Left renal cortex interstitium (tissue), 4 donors: ENCODE measurements at places on chromosomes 6 and 20.

- DNase-seq: no peak
These were observed 188.5 kb downstream of the TAF4 start for GRCh38 chr20:61876952-61877728.

DNA sequence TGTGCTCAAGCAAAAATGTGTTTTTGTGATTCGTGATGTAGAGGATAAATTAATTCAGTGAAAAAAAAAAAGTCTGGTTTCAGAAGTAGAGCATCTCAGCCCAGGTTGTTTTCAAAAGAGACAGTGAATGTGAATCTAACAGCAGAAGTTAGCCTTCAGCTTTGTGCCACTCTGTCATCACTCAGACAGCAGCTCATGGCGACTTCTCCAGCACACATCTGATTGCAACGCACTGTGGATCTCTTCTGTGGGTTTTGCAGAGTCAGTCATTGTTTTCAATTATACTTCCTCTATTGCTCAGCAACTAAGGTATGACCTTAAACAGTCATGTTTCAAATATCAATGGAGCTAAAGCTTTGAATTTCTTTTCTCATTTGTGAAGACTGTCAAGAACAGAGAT is 335.5 kb upstream of the POU3F2 start:
- DNase-seq: no peak

DNA sequence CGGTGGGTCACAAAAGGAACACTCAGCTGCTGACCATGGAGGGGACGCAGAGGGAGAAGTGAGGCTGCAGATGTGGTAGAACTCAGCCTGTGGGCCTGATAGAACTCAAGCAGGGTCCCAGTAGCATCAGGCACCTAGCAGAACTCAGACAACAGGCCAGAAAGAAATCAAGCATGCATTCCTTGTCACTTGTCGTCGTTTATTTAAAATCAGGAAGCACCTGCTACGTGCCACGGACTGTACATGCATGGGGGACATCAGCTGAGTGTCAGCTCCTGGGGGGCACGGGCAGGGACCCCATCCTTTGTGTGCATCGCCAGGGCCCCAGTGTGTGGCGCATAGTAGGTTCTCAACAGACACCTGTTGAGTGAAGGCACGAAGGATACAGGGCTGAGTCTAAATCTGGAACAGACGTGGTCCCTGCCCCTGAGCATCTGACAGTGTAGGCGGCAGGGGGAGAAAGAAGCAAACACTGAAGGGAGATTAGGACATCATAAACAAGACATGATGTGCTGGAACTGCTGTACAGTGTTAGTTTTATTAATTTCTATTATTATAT is 32.5 kb downstream of the UQCC2 start:
- no peak for DNase-seq

GRCh38 chr6:166644681-166645080 is 17.6 kb upstream of the RPS6KA2 start:
- no peak for DNase-seq

DNA sequence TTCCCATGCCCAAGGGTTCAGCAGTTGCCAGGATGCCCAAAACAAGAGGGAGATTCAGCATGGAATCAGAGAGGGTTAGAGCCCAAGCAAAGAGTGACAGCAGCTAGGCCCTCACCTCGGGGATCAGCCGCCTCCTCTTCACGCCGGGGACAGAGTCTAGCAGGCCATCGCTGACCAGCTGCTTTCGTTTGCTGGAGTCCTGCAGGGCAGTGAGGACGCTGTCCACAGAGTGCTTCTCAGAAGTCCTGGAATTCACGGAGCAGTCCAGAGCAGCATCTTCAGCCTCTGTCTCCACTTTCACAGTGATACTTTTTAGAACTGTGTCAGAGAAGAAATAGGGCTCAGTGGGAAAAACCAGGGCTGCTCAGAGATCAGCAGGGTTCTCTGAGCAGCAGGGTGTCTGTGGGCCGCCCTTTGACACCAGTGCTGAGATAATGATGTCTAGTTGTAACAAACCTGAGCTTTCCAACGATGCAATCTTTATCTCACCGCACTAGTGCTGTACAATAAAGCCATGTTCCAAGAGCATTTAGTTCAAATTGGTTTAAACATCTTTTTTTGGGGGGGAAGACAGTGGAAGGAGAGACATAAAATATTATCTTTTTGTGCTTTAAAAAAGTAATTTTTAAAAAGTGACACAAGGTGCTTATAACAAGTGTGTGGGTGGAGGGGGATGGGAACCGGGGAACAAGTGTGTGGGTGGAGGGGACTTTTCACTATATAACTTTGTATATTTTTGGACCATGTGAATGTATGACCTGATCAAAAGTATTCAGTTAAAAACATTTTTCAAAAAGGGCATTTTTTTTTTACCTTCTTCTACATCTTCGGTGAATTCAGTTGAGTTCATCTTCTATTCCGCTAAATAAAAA is 16.6 kb downstream of the BEND3 start:
- DNase-seq: no peak

GRCh38 chr6:72552938-72553337 is 68.9 kb upstream of the KCNQ5 start:
- DNase-seq: no peak

DNA sequence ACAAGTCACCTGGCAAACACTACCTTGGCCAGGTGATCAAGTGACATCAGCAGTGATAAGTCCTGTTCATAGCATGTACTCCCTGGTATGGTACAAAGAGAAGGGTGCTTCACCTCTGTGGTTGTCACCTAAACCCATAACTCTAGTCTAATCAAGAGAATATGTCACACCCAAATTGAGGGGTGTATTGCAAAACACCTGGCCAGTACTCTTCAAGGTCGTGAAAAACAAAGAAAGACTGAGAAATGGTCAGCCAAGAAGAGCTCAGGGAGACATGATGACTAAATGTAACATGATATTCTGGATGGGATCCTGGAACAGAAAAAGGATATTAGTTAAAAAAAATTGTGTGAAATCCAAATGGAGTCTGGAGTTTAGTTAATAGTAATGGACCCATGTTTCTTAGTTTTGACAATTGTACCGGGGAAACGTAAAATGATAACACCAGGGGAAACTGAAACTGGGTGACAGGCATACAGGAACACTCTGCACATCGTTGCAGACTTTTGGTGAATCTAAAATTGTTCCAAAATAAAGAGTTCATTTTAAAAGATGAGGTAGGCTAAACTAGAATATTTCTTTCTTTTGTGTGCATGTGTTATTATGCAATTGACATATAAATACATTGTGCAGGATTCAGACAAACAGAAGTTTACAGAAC is 262.0 kb downstream of the CDC5L start:
- DNase-seq: no peak

DNA sequence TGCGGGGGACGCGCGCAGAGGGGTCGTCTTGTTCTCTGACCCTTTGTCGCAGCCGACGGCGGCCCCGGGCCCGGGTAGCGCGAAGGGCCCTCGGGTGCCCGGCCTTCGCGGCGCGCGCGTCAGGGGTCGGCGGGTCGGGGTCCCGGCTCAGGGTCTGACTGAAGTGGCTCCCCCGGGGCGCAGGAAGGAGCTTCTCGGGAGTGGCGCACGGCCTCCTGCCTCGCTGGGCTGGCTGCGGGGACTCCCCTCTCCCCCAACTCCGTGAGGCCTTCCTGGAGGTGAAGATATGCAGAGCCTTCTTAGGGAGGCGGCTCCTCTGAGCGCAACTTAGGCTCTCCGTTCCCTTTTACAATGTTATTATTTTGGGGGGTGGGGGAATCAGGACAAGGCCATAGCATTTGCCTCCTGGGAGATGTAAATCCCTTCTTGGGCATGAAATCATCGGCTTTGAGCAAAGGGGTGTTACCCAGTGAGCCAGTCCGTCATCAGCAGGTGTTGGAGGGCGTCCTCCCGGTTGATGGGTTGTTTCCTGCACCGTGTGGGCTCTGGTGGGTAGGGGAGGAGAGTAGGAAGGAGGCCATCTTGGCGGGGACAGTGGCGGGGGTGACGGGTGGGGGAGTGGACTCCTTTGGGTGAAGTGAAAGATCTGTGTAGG is 523 bp downstream of the CDS2 start:
- DNase-seq: peak; percentile 57

DNA sequence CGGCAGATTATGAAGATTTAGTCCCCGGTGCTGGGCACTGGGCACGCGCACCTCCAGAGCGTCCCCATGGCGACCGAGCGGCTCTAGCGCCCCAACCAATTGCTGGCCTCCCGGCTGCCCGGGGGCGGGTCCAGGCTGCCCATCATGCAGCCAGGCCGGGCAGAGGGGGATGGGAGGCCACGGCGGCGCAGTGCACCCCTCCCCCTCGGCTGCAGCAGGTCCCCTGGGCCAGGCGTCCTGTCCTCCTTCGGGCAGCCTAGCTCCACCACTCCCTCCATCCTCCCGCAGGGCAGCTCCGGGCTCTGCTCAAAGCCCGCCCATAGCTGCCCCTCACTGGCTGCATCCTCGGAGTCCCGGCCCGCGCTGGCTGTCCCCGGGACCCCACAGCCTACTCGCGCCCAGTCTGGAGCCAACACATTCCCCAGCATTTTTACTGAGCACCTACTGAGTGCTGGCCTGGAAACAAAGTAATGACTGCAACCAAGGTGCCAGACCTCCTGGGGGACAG is 99.4 kb downstream of the ASXL1 start:
- no peak for DNase-seq

DNA sequence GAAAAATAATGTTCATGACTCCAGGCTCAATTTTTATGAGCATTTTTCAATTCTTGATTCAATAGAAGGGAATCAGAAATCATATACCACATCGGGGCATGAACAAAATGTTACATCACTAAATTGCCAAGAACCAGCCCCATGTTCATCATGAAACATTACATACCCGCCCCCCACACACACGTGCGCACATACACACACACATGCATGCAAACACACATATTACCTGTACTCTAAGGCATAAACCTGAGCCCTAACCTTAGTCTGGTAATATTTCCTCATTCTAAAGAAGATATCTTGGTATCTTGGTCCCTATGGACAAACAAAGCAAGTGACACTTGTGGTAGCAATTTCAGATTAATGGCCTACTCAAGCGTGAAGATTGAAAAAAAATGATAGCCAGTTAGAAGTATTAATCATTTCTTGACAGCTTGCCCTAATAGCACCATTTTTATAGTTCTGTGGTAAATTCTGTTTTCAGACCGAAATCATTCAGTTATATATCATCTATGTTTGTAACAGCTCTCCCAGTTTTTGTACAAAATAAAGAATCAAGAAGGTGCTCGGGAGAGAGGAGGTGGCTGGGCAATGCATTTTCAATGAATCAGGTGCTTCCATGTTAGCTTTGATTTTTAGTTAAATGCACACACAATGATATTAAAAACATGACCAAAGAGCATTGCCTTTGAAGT is 95.4 kb upstream of the DOK5 start:
- no peak for DNase-seq

GRCh38 chr6:144745439-144745838 is 460.3 kb downstream of the UTRN start:
- DNase-seq: no peak

DNA sequence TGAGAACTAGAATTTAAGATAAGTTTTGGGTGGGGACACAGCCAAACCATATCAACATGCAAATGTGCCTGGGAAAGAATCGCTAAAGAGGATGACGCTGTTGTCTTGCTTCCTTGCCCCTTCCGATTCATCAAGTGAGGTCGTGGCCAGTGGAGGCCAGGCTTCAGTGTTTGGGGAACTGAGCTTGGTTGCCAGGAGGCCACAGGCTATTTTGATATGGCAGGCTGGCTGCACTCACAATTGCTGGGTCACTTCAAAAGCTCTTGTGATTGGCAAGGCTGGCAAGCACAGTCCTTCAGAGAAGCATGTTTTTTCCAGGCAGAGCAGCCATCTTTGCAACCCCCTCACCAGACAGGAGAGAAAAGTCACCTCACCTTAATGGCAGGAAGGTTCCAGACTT is 45.8 kb downstream of the SAMD5 start:
- no peak for DNase-seq

- DNase-seq: no peak
These were observed 278.2 kb downstream of the NRN1 start for GRCh38 chr6:5728351-5729079.

DNA sequence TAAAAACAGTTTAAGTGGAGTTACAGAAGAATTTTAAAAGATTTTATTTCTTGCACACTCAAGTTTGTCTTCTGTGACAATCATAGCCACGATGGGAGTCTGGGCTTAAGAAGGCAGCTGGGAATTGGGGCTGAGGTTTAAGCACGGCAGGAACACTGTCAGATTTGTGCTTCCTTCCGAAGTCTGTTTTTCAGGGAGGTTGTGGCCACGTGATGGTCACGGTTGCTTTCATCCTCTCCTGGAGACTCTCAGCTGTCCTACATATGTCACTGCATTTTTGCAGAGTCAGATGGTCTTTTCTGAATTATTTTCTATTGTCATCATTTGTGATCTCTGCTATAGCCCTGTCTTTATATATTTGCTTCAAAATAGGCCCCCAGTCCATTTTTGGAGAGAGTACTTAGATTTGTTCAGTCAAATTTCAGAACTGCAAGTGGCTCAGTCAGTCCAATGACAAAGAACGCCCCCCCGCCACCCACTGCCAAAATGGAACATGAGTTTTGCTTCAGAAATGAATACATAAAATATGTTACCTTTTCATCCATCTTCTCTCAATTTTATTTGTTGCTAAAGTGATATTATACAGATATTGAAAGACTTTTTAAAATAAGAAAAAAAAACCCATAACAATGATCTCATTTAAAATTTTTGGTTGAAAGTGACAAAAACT is 111.8 kb upstream of the ZFP64 start:
- no peak for DNase-seq
